ENCODE measurements at places on chromosomes 13 and 19.

GRCh38 chr19:52735734-52736133, 890 bp upstream of the ZNF611 start:
- DNase-seq, result no peak

DNA sequence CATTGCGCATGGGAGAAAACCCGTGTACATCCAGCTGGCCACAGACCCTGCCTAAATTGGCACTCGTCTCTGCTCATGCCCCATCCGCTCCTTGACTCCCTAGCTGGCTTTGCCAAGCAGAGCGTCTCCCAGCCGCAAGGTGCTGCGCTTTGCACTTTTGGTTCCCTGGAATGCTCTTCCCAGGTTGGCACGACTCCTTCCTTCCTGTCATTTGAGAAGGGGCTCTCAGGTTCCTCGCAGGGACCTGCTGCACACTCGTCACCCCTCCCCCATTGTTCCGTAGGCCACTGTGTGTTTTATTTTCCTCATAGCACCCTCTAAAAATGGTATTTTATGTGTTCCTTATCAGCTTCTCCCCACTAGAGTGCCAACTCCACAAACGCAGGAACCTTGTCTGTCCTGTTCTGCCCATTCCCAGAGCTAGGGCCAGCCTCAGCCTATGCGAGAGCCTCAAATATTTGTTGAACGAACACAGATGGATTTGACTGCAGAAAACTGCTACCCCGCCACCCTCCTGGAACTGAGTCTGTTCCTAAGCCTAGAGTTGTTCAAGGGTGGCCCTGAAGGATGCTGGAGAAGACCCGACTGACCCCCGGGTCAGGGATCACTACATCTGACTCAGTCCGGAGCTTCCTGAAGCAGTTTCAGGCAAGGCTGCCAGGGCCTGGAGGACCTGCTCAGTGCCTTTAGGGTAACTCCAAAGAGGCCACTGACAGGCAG, 8.4 kb upstream of the CEBPA start:
- no peak for DNase-seq

DNA sequence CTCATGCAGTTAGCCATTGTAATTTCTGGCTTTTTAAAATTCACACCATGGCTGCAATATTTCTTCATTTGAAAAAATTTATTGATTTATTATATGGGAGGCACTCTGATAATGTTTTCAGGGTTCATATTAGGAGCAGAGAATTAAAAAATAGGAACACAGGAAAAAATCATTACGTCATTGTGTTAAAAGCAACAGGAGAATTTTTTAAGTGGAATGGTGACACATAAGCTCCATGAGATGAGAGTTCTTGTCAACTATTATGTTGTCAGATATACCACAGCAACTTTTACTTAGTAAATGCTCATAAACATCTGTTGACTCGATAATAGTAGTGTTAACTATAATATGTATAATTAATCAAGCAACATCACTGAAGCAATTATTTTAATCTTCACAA, 400.1 kb downstream of the TDRD3 start:
- no peak for DNase-seq

DNA sequence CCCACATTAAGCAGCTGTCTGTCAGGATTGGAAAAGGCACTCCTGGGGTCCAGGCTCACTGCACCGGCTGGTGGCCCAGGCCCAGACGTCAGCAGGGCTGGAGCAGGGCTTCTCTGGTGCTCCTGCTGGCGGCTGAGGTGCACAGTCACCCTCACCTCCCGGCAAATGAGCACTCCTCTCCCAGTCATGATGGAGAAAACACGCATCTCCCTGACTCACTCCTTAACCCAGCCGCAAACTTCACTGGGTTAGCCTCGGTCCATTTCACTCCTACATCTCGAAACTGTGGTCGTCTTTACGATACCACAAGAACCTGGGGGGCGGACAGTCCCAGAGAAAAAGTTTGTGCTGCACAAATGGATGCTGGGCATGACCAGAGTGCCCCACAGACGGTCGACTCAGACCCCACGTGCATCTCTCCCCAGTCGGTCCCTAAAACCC, 3.3 kb upstream of the RASA3 start:
- no peak for DNase-seq

GRCh38 chr19:3978145-3978544, 7.1 kb downstream of the EEF2 start:
- no peak for DNase-seq

GRCh38 chr13:105474983-105475610, 1060.4 kb downstream of the EFNB2 start:
- no peak for DNase-seq

- no peak for DNase-seq
Observed at GRCh38 chr13:30976025-30976424, 43.6 kb downstream of the TEX26 start.

DNA sequence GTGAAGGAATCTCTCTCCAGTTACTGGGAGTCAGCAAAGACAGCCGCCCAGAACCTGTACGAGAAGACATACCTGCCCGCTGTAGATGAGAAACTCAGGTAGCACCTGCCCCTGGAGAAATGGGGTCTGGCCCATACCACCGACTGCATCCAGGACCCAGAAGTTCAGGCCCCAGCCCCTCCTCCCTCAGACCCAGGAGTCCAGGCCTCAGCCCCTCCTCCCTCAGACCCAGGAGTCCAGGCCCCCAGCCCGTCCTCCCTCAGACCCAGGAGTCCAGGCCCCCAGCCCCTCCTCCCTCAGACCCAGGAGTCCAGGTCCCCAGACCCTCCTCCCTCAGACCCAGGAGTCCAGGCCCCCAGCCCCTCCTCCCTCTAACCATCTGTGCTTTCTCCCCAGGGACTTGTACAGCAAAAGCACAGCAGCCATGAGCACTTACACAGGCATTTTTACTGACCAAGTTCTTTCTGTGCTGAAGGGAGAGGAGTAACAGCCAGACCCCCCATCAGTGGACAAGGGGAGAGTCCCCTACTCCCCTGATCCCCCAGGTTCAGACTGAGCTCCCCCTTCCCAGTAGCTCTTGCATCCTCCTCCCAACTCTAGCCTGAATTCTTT, 3.0 kb downstream of the APOC2 start:
- DNase-seq, result no peak

DNA sequence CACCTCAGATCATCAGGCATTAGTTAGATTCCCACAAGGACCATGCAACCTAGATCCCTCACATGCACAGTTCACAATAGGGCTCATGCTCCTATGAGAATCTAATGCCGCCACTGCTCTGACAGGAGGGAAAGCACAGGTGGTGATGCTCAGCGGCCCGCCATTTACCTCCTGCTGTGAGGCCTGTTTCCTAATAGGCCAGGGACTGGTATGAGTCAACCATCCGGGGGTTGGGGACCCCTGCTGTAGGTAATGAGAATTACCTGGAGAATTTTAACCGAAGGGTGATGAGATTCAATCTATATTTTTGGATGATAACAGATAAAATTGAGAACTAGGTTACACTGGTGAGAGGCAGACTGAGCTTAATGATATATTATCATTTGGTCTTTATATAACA, 101.4 kb downstream of the LACC1 start:
- DNase-seq, result no peak

GRCh38 chr19:16406356-16406755, 65.4 kb downstream of the EPS15L1 start:
- DNase-seq, result no peak

GRCh38 chr13:75010941-75011340, 471.0 kb downstream of the TBC1D4 start:
- no peak for DNase-seq

- no peak for DNase-seq
Observed at GRCh38 chr19:31290931-31291590, 58.2 kb downstream of the TSHZ3 start.
